ENCODE measurements at places on chromosomes 12 and 14.

DNA sequence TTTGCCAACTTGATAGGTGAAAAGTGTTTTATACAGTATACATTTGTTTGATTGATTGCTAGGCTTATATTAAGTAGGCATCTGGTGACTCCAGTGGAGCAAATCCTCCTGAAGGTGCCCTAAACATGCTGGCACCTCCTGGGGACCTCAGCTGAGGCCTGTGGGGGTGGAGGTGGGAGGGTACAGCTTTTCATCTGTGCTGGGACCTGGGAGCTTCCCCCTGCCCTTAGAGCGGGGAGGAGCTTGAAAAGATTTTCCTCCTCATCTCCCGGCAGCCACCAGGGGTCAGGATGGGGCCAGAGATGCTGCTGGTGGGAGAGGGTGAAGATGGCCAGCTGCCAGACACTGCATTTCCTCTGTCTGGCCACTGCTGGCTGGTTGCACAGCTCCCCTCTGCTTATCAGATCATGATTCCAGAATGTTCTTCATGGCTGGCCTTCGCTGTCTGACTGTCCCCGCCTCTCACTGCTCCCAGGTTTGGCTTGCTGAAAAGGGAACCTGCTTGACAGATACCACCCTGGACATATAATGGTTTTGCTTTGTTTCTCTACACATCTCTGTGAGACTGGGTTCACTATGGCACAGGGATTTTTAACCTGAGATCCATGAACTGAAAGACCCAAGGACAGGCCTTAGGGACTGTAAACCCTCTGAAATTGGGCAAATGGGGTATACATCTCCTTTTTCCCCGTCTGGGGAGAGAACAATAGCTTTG lies 10.5 kb upstream of the JPH4 start:
- DNase-seq: peak; percentile 40

- DNase-seq: peak; percentile 14
Measured at GRCh38 chr12:3458041-3458440, 33.0 kb upstream of the PRMT8 start.

- DNase-seq: no peak
Measured at GRCh38 chr12:12039897-12040296, 30.8 kb upstream of the BCL2L14 start.

DNA sequence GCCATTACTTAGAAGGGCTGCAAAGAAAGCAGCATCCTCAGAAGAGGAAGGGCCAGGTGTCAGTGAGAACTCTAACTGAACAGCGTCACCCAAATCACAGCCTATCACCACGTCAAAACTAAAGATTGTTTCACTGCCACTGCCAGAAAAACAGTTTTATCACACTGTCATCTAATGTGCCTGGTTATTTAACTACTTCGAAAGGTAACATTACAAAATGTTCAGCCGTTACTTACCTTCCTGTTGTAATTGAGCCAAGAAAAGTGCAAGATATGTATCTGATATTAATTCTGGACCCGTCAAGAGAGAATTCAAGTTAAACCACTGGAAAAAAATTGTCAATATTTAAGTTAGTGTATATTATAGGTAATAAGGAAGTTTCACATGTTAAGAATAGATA lies 17.9 kb downstream of the ATXN3 start:
- DNase-seq: no peak

DNA sequence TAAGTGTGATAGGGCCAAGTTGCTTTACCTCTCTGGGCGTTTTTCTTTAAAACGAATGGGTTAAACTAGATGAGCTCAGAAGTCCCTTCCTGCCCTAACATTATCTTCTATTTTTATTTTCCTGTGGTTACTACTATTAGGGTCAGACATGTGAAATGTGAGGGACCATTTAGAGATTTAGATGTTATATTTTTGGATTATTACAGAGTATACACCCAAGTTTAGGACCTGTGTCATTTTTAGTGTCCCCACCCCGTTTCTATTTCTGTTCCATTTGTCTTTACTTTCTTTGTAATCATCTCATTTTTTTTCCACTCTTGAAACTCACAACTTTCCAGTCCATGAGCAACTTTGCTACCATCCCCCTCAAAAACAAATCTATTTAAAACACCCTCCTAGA lies 56.3 kb downstream of the SLC4A8 start:
- DNase-seq: no peak

DNA sequence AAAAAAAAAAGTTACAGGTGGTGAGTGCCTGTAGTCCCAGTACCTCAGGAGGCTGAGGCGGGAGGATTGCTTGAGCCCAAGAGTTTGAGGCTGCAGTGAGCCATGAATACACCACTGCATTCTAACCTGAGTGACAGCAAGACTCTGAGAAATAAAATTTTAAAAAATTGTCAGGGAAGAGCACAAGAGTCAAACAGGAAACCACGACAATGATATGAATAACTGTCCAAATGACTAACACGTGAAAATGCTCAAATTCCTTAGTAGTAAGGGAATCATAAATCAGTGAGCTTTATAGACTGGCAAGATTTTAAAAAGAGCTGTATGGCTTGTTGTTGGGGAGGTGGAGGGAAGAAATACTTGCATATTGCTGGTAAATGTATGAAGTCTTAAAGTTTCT lies 12.9 kb upstream of the ASPG start:
- DNase-seq: no peak

- no peak for DNase-seq
Measured at GRCh38 chr12:121800694-121801594, 2.9 kb upstream of the SETD1B start.

All from AG09309 (cell line).